Right ventricle myocardium inferior (tissue), 1 donor: ENCODE measurements at places on chromosomes 13 and 19. TPM values are rescaled to one million over a fixed set of nuclear protein-coding genes. Genes with fewer than 3 reads are reported as not detected.
A peak's percentile ranks its signal among the peaks of the same experiment; 100 is the strongest.

The IRGQ gene
- total RNA-seq: 16.2 TPM

The EFNB2 gene
- 9.6 TPM for total RNA-seq

The MEF2B gene
- total RNA-seq: 1.4 TPM

The BEST2 gene
- not detected for total RNA-seq

The GJA3 gene
- total RNA-seq: 17.9 TPM

The IZUMO4 gene
- 1.4 TPM for total RNA-seq

The ITGBL1 gene
- 8.6 TPM for total RNA-seq

The TIMM13 gene
- total RNA-seq: 86.9 TPM

GRCh38 chr13:55062662-55063061 is 2034.0 kb downstream of the OLFM4 start:
- DNase-seq: no peak

- no peak for DNase-seq
These were observed 394.2 kb downstream of the FGF9 start for GRCh38 chr13:22064854-22065620.

DNA sequence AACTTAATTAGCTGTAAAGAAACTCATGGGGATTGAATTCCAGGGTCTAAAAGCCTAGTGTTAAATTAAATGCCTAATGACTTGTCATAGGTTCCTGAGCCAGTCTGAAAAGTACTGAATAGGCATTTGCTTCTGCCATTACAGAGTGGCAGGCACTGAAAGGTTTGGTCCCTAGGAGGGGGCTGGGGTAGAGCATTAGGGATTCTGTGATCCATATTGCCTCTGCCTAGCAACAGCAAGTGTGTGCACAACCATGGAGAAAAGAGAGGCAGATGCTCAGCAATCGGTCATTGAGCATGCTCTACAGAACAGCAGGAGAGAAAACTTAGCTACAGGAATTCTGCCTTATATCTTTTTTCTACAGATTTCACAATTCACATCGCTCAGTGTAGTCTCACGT is 133.5 kb downstream of the TRPC4 start:
- DNase-seq: no peak

- DNase-seq: no peak
These were observed 827.4 kb downstream of the GPC5 start for GRCh38 chr13:92225861-92226260.

GRCh38 chr19:42330241-42330711 is 4.8 kb downstream of the MEGF8 start:
- DNase-seq: no peak

GRCh38 chr13:20942938-20943559 is 40.5 kb upstream of the XPO4 start:
- DNase-seq: no peak

- DNase-seq: no peak
These were observed 52.2 kb downstream of the WDFY2 start for GRCh38 chr13:51636349-51636890.

GRCh38 chr19:52935434-52935833 is 12.2 kb upstream of the ZNF888 start:
- no peak for DNase-seq

DNA sequence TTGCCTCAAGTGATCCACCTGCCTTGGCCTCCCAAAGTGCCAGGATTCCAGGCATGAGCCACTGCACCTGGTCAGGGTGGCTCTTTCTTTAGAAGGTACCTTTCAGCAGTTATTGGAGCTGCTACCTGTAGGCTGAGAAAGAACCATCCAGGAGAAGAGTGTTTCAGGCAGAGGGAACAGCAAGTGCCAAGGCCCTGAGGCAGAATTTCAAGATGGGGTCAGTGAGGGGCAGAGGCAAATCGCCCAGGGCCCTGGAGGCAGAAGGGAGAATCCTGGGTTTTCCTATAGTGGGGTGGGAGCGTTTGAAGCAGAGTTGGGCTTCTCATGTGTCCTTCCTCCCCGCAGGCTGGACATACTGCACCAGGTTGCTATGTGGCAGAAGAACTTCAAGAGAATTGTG is 2.2 kb downstream of the MRPL4 start:
- no peak for DNase-seq

GRCh38 chr13:112260108-112261055 is 115.8 kb upstream of the SPACA7 start:
- DNase-seq: no peak

GRCh38 chr13:111877906-111878305 is 189.0 kb upstream of the SOX1 start:
- no peak for DNase-seq

DNA sequence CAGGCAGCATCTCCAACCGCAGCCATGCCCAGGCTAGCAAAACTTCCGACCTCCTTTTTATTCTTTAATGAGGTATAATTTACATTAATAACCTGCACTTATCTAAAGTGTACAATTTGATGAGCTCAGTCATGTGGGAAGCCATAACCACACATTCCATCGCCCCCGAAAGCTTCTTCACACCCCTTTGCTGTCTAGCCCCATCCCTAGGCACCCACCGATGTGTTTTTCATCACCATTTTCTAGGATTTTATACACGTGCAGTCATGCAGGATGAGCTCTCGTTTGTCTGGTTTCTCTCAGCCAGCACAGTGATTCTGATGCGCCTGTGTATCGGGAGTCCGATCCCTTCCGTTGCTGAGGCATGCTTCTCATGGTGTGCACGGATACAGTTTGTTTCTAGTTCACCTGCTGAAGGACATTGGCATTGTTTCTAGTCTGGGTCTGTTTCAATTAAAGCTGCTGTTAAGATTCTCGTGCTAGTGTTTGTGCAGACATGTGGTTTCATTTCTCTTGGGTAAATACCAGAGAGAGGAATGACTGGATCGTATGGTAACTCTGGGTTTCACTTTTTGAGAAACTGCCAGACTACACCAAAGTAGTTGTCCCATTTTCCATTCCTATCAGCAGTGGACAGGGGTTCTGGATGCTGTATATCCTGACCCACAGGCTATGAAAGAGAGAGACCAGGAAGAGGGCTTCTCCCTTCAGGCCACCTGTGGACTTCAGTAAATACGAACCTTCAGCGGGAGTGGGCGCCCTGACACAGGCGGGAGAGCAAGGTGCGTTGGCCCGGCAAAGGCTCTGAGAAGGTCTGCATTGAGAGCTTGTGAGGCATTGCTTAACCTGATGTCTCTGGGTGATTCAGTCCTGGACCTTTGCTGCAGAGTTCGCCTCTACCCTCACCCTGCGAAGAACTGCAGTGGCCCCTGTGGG is 4.9 kb downstream of the AP1M1 start:
- DNase-seq: no peak

DNA sequence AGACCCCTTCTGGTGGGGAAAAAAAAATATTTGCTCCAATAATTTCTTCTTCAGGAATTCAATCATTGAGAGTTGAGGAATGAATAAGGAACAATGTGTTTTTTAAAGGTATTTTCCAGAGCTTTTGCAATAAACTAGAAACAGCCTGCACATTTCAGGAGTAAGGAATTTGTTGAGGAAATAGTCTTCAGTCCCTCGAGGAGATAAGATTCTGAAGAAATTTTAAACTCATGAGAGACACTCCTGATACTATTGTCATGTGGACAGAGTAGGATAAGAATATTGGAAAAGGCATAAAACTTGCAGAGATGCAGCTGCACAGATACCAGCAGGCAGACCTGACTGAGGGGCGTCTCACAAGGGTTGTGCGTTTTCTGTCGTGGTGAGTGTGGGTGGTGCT is 36.6 kb downstream of the COMP start:
- DNase-seq: no peak

- peak; percentile 18 for DNase-seq
These were observed 15.8 kb downstream of the NDUFB7 start for GRCh38 chr19:14555918-14556661.

- no peak for DNase-seq
These were observed 13.6 kb downstream of the CSNK1A1L start for GRCh38 chr13:37091835-37092234.

DNA sequence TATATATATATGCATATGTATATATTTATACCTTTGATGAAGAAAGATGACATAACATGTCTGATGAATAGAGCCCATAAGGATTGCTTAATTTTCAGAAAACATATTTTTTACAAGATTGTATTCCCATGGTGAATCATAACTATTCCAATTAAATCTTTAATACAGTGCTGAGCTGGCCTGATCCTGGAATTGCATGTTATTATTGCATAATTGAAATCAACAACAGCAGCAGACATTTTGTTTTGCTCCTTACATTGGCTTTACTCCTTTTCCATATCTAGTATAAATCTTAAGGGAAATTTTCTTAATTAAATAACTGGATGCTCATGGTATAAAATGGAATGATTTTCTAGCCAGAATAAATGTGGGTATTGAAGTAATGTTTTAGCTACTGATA is 22.0 kb downstream of the POSTN start:
- DNase-seq: no peak

DNA sequence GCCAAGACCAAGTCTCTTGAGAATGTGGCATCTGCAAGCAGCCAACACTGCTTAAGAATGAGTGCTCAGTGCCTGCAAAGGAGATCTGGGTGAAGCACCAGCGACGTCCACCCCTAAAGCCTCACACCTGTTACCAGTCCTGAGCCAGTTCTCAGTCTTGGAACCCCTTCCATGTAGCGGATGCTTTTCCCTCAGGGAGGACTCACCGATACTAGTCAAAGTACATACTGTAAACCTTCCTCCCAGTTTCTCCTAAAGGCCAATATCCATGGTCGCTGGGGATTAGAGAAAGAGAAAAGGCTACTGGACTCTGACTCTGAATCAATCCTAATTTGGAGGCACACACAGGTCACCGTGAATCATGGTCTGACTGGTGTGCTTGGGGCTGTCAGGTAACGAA is 4.2 kb upstream of the PTPRH start:
- DNase-seq: no peak

DNA sequence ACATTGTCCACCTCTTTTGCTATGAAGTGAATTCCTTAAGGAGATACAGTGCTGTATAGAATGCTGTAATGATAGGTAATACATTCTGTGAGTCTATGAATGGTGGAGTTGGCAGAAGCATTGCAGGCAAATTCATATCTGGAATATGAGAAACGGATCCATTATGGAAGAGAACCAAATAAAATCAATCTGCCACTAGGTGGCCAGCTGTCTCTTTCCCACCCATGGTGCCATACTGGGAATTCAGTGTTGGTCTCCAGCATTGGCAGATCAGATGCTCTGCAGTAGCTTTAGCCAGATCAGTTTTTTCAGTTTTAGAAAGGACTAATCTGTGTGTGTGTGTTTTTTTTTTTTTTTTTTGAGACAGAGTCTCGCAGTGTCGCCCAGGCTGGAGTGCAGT is 27.6 kb downstream of the DNAJC3 start:
- no peak for DNase-seq

DNA sequence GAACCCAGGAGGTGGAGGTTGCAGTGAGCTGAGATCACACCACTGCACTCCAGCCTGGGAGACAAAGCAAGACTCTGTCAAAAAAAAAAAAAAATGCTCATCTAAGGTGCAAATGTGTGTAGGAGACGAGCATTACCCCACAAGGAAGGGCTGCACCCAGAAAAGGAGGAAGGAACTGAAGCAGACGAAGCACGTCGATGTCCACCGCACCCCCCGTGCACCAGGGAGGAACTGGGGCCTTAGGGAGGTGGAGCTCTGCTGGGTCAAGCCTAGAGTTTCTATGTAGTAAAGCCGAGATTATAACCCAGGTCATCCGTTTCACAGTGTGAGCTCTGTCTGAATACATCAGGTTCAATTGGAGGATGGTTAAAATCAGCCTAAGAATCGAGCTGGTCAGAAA is 1.1 kb downstream of the VSTM1 start:
- DNase-seq: peak; percentile 85

GRCh38 chr13:105960326-105960725 is 575.1 kb downstream of the EFNB2 start:
- DNase-seq: no peak

GRCh38 chr13:50365408-50366391 is 350.5 kb downstream of the KCNRG start:
- no peak for DNase-seq

DNA sequence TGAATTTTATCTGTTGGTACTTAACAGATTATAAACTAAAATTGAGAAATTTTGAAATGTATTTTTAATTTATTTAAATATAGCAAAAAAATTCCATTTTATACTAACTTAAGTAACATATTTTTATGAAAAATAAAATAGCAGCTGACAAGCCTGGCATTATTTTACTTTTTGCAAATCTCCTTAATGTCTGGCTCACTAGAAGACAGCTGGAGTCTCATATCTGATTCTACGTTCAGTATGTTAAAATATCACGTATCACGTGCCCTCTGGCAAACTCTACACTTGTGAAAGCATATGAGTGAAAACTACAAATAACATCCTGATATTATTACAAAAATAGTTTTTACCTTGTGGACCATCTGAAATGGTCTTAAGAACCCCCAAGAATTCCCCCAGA is 513.2 kb upstream of the NBEA start:
- DNase-seq: no peak

GRCh38 chr13:109856350-109856749 is 70.0 kb upstream of the IRS2 start:
- no peak for DNase-seq

GRCh38 chr13:75263741-75264407 is 218.1 kb downstream of the TBC1D4 start:
- no peak for DNase-seq

DNA sequence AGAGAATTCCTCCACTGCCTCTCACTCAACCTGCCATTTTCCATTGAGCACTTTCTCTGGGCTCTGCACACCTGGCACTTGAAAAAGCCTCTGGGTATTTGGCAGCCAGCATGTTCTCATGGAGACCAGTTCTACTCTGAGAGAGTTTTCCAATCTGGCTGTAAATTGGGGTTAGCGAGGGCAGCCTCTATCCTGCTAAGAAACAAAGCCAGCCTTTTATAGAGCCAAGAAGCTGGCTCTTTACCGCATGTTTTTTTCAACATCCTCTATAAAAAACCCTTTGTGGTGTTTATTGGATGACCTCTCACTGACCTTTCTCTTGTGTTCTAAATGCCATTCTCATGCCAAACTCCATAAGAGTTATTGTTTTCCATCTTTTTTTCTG is 52.6 kb upstream of the RCBTB2 start:
- no peak for DNase-seq

- DNase-seq: no peak
These were observed 61.1 kb downstream of the IRS2 start for GRCh38 chr13:109725297-109725696.

DNA sequence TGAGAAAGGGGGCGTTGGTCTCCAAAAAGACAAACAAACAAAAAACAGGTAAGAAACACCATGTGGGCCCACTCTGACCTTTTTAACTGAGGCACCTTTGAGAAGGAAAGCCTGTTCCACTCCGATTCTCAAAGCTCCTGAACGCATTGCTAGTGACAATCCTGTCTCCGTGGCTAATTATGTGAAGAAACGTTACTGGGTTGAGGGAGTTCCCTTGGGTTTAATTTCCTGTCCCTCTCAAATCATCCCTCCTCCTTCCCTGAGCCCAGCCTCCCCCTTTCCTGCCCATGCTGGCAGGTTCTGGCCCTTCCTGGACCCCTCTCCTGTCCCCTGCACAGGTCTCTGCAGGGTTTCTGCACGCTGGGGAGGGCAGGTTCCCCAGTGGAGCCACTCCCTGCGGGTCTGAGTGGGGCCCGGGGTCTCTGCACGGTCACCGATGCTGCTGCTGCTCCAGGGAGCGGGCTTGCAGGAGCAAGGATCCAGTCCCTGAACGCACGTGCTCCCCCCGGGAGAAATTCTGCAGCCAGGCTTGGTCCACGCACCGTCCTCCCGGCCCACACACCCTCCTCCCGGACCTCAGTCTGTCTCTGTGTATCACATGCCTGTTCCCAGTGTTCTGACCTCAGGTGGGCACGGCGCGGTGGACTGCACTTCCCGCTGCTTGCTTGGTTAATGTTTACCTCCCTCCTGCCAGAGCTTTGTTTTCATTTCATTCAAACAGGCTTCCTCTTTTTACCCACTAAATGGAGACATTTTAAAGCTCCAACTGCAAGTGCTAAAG is 76.4 kb upstream of the MCF2L start:
- DNase-seq: peak; percentile 35

- DNase-seq: no peak
These were observed 190.9 kb upstream of the RNF113B start for GRCh38 chr13:98368019-98368418.
